ENCODE measurements at places on chromosomes 5 and 9. TPM values are rescaled to one million over a fixed set of nuclear protein-coding genes. Genes with fewer than 3 reads are reported as not detected.

SARDH gene
- 6.2 TPM for total RNA-seq

PCDHGA3 gene
- total RNA-seq = 0.34 TPM

MAP1B gene
- 130 TPM for total RNA-seq

SPINK7 gene
- total RNA-seq = not detected

THBS4 gene
- 2.4 TPM for total RNA-seq

C8G gene
- total RNA-seq = not detected

SLC6A7 gene
- not detected for total RNA-seq

ZNF883 gene
- 1.7 TPM for total RNA-seq

HAVCR1 gene
- not detected for total RNA-seq
